Suprapubic skin (tissue), 4 donors: ENCODE measurements at places on chromosomes 3 and 15.

DNA sequence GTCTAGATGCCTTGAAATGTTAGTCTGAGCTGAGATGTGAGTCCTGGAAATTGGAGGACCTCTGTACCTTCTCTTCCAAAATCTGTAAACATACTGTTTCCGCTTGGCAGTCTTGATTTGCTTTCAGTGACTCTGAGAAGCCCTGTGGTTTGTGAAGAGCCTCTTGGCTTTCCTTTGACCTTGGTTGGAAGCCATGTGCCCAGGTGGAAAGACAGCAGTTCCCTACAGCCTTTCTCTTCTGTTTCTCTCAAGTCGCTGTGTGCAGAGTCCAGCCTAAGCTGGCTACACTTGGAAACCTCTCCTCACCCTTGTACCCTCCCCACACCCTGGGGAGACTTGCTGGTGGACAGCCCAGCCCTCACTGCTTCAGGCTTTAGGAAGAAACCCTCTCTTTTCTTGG is 129.8 kb upstream of the CTDSPL start:
- DNase-seq: no peak

DNA sequence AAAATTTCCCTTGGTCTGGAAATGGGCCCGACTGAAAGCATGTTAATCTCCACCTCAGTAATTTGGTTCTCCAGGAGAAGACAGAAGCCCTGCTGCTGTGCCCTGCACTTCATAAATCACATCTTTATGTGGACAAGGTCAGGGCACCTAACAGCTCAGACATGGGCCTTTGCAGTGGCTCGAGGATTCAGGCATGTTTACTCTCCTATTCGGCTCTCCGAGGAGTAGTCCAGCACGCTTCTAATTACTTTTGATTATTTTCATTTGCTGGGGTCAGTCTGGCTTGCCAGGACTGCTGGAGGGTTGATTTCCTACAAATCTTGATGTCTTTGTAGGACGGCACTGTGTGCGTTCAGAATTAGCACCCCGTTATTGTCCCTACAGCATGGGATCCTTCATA is 511.2 kb downstream of the MECOM start:
- no peak for DNase-seq

DNA sequence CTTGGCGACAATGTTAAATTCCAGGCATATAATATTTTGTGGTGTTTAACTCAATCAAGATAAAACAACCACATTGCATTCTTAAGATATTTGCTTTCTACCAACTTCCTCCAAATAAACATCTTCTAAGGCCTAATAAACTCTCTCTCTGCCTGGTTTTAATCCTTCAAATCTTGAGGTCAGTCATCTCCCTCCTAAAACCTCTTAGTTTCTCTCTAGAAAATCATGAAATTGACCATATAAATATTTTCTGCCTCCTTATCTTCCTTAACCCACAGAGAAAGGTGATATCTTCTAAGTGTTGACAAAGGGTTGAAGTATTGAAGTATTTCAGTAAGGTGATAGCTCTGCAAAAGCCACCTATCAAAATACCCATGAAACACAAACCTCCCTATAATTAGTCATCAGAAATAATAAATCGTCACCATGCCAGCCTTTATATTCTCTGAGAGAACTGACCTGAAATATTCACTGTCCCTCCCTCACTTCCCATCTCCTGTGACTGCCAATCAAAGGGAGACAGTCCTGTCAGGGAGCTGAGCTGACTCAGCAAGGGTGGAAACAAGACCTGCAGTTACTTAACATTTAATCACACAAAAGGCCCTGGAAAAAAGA is 1261.1 kb downstream of the ROBO1 start:
- no peak for DNase-seq

DNA sequence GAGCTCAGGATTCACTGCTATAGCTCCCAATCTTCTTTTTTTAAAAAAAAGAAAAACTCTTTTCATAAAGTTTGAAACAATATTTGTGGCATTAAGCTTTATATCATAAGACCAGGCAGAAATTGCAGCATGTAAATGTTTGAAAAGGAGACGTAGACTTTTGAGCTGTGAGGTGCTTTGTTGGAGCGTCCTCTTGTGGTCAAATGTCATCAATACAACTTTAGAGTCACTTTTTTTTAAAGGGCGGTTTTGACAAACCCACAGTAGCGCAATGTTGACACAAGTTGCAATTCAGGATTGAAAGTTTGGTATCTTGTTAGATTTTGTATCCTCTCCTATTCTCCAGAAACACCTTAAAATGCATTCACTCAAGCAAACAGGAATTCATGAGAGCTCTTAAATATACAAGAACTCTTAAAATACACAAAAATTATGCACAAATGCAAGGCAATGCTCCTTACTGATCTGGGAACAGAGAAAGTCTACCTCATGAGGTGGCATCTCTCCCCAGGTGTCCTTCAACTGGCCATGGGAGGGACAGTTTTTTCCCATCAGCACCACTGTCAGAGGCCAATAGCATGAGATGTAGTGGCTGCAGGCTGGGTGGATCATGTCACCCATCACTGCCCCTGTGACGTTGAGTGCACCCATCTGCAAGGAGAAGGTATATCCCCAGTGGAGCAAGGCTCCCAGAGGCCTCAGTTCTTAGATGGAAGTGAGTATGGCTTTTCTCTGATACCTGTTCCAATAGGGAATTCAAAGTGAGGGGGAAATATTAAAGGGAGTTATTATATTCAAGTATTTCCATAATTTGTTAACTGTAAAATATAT is 70.7 kb downstream of the ANXA2 start:
- DNase-seq: no peak

DNA sequence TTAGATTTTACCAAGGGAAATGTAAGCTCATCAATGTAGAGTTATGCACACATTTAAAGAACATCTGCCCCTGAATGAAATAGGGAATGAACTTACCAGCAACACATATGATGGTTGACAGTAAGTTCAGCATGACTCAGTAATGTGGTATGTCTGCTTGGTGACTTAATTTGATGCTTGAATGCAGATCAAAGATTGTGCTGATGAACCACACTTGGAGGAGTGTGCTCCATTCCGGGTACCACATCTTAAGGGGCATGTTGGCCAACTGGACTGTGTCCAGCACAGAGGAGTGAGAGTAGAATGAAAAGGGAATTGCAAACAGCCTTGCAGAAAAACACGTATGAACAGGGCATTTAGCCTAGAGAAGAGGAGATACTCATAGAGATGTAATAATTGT is 171.0 kb upstream of the RARB start:
- DNase-seq: no peak

GRCh38 chr3:101825904-101826445 is 23.3 kb upstream of the NFKBIZ start:
- DNase-seq: no peak
